Endodermal cell (in vitro differentiated cells): ENCODE measurements at places on chromosomes 11 and 22.

- no peak for DNase-seq
Observed at GRCh38 chr11:78575478-78575877, 814 bp upstream of the NARS2 start.

DNA sequence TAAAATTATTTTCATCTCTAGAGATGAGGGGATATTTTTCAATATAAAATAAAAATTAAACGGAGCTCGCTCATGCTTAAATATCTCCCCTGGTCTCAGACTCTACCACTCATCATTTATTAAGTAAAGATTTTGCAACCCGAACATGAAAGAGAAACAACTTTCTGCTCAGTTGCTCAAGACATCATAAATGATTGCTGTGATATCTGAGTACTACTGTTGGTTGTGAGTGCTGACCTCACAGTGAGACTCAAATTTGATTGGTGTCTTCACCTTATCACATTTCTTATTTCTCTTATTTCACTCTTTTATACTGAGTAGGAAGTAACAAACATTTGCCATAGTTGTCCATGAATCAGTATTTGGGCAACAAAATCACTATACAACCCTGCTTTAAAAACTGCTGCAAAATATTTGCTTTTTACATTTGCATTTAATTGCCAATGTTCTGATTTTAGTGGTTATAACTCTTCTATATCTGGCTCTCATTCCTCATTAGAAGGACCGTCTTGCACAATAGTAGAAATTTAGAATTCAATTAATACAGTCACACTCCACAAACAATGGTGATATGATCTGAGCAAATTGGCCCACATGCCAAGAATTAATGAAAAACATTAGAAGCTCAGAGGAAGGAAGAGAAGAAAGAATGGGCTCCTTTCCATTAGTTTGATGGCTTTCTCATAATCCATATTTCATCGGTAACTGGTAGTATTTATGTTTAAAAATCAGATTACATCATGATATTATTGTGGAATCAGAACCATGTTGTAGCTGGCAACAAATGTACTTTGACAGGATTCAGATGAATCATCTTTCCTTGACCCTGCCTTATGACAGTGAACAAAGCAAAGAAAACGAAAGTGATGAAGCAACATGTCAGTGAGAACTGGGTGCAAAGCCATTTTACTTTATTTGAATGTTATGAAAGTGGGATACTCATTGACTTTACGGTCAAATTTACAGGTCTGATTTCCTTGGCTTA, 973.6 kb upstream of the TENM4 start:
- no peak for DNase-seq

- no peak for DNase-seq
Observed at GRCh38 chr11:105719073-105719822, 109.4 kb downstream of the GRIA4 start.

DNA sequence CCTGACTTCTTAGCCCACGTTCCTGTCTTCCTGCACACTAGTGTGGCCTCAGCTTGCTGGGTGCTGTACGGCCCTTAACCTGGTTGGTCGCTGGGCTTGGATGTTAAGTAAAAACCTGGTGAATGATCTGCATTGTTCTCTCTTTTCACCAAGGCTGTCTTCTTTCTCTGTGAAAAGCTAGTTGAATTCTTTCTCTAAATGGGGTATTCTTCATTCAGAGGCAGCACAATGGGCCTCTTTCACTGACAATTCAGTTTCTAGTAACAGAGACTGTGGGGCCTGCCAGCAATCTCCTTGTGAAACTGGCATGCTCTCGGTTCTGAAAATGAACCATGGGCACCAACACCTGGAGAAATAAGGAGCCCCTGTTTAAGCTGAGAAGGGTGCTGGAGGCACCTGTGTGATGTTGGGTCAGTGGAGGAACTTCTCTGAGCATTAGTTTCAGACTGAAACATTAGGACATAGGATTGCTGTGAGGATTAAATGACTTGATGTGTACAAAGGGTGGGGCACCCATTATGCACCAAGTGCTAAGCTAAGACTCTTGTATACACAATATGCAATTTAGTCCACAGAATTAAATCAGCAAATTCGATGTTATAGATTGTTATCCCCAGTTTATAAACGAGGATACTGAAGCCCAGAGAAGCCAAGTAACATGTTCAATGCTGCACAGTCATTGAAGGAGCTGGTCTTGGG, 33.1 kb upstream of the ELF5 start:
- DNase-seq = peak; percentile 36

- no peak for DNase-seq
Observed at GRCh38 chr11:76077575-76078150, 128.6 kb downstream of the WNT11 start.

GRCh38 chr11:63747011-63747410, 21.6 kb downstream of the ZFTA start:
- DNase-seq = no peak

- DNase-seq = no peak
Observed at GRCh38 chr11:122277493-122277892, 161.5 kb upstream of the BLID start.

DNA sequence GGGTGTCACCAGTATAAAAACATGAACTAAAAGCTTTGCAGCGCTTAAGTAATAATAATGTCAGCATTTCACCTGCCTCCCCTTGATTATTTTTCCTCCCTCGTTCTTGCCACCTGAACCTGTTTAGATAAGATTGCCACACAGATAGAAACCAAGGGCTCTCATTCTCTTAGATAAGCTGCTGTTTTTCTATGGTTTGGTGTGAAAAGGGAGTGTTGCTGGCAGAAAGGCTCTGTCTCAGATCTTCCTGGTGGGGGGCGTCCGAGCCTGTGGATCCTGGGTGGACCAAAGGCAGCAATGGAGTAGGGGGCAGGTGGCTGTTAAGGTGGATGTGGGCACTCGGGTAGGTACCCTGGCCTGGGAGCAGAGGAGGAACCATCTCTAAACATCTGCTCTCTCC, 147.5 kb downstream of the ST3GAL4 start:
- peak; percentile 75 for DNase-seq

DNA sequence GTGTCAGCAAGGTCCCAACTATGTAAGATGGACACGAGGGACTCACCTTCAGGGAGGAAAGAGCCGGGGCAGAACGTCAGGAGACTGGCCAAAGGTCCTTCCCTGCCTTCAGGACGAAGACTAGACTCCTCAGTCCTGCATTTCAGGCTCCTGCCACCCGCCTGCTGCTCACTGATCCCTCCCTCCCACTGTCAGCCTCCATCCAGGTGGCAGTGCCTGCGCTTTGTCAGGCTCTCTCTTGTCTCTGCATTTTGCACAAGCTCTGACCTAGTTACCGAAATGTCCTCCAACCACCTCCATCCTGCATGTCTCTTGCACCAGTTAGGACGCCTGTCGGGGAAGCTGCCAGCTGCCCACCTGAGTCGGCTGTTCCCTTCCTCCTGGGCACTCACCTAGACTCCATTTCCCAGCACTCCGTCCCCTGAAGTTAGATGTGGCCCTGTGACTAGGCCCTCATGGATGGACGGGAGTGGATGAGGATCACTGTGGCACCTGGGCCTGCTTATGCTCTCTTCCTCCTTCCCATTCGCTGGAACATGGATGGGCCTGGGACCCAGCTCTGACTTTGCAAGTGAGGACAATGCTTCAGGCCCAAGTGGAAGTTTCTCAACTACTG, 8.0 kb downstream of the B3GNT6 start:
- DNase-seq = no peak

GRCh38 chr11:117843666-117844484, 19.3 kb upstream of the FXYD2 start:
- peak; percentile 94 for DNase-seq

- DNase-seq = no peak
Observed at GRCh38 chr11:3044004-3044403, 13.2 kb downstream of the CARS1 start.

DNA sequence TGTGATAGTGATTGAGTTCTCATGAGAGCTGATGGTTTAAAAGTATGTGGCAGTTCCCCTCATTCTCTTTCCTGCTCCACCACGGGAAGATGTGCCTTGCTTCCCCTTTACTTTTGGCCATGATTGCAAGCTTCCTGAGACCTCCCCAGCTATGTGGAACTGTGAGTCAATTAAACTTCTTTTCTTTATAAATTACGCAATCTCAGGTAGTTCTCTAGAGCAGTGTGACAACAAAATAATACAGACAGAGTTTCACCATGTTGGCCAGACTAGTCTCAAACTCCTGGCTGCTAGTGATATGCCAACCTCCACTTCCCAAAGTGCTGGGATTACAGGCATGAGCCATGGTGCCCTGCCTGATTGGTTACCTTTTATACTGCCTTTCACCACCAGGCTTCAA, 755.2 kb downstream of the METTL15 start:
- no peak for DNase-seq

DNA sequence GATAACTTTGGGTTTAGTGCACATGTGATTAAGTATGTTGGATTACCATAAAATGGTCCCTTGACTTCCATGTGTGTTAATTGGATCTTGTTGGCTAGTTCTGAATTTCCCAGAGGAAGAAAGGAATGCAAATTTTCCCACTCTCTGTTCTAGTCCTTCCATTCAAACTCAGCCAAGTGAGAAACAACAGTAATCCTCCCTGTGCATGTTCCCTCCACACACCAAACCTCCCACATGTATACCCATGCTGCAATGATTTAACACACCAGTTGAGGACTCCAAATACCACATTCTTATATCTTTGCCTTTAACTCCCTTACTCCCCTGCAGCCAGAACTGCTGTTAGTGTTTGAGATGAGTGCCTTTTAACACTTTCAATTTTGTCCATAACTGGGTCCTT, 1158.9 kb downstream of the DLG2 start:
- no peak for DNase-seq

GRCh38 chr11:26245046-26245445, 86.9 kb upstream of the ANO3 start:
- no peak for DNase-seq

- DNase-seq = no peak
Observed at GRCh38 chr11:78147807-78148206, 8.4 kb upstream of the ALG8 start.

GRCh38 chr11:5275369-5276110, 5.8 kb upstream of the HBE1 start:
- DNase-seq = no peak

- DNase-seq = no peak
Observed at GRCh38 chr11:114321621-114322257, 25.5 kb downstream of the NNMT start.

GRCh38 chr11:121112498-121113455, 11.7 kb downstream of the TECTA start:
- peak; percentile 88 for DNase-seq

GRCh38 chr11:66639066-66639813, 737 bp downstream of the RBM4 start:
- no peak for DNase-seq

GRCh38 chr11:111718436-111718835, 47.8 kb downstream of the PPP2R1B start:
- DNase-seq = no peak

DNA sequence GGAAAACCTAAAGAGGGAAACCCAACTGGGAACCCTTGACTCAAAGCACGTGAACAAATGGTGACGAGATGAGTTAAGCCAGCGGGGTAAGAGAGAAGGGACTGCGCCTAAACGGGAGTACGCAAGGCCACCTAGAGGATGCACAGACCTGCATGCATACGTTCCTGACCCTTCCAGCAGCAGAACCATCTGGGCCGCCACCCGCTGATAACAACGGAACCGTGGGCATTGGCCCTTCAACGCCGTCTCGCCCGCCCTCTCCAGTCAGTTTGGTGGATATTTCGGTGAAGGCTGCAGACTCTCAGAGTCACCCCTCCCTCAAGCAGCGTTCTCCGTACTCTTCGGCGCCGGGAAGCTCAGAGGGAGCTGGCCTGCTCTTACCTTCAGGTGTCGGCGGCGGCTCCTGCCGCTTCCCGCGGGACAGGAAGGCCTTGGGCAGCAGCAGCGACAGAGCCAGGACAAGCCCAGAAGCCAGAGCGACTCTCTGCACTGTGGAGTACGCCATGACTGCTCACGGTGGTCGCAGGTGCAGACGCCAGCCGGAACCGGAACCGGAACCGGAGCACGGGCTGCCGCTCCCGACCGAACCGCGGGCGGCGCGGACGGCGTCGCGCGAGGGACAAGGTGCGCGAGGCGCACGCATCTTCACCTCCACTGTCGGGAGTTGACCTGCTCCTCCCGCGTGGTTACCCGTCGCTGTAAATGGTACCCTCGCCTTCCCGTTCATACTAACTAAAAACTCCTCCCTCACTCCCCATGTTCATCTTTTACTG, at the start of gene RIC3:
Gene RIC3 (minus strand): TSS at position 541 of the 773 bp plus-strand sequence. CDS start 36 bp downstream, at position 505.
- DNase-seq = peak; percentile 87

- peak; percentile 70 for DNase-seq
Observed at GRCh38 chr22:36432592-36433317, 45.0 kb upstream of the MYH9 start.

DNA sequence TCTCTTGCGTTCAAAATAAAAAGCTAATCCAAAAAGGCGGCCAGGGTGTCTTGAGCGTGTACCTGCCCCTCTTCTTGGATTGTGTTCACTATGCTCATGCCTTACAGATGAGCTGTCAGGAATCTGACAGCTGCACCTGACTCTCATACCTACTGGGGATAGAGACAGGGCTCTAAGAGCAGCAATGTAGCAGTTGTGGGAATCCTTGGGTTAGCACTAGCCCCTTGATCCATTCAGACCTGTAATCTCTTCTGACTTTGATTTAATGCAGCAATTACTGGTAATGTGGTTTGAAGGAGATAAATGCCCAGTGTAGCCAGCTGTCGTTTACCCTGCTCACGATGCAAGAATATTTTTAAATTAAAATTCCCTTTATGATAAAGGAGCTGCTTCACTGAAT, 145.8 kb downstream of the APOL5 start:
- DNase-seq = no peak

- DNase-seq = no peak
Observed at GRCh38 chr11:83364500-83365045, 78.4 kb upstream of the CCDC90B start.

GRCh38 chr11:10653946-10654810, 39.4 kb downstream of the IRAG1 start:
- DNase-seq = peak; percentile 68

DNA sequence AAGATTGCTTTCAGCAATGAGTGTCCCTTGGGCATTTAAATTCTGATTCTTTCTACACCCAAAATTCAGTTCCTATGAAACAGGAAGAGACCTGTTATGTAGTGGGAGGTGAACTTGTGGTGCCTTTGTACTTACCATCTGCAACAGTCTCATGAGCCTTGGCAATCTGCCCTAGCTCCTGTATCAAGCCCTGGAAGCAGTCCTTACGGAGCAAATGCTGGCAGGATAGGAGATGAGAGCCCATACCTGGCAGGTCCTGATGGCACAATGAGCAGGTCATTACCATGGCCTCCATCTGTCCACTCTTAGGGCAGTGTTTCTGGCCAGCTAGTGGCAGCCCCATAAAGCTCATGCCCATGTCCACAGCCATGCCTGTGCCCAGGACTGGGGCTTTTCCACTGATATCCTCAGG, 10.8 kb downstream of the TRIM66 start:
- DNase-seq = peak; percentile 69

GRCh38 chr11:103623933-103624332, 412.5 kb upstream of the DDI1 start:
- DNase-seq = no peak

GRCh38 chr11:13174090-13174489, 103.5 kb upstream of the BMAL1 start:
- DNase-seq = no peak

DNA sequence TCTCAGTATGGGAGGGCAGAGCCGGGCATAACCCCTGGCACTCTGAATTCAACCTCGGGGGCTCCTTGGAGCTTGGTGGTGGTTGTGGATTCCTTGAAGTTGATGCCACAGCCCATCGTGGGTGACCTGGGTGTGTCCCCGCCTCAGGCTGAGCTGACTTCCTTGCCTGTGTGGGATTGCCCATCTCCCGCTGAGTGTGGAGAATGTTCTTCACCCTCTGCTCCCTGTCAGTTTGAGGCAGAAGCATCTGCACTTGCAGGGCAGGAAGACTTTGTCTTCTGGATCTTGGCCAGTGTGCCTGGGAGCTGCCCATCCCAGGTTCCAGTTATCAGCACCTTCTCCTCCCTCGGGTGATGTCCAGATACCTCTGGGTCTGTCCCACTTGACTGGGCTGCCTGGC, 25.3 kb downstream of the CD82 start:
- DNase-seq = no peak
